ENCODE measurements at places on chromosomes 6 and 20. TPM values are rescaled to one million over a fixed set of nuclear protein-coding genes. Genes with fewer than 3 reads are reported as not detected.
A peak's percentile ranks its signal among the peaks of the same experiment; 100 is the strongest.

DNA sequence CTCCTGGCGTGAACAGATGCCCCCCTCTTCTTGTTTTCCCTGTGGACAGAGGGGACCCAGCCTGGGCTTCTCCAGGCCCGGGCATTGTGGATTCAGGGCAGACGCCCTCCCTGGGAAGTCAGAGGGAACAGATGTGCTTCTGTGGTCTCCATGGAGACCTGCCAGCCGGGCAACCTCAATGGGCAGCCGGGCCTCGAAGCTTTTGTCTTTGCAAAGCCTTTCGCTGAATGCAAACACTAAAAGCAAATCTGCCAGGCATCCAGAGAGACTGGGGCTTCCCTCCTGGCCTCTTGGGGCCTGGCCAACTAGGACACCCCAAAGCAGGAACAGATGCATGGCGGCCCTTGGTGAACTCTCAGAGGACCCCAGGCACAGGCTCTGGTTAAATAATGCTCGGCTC, 370.0 kb upstream of the SULF2 start:
- no peak for DNase-seq

DNA sequence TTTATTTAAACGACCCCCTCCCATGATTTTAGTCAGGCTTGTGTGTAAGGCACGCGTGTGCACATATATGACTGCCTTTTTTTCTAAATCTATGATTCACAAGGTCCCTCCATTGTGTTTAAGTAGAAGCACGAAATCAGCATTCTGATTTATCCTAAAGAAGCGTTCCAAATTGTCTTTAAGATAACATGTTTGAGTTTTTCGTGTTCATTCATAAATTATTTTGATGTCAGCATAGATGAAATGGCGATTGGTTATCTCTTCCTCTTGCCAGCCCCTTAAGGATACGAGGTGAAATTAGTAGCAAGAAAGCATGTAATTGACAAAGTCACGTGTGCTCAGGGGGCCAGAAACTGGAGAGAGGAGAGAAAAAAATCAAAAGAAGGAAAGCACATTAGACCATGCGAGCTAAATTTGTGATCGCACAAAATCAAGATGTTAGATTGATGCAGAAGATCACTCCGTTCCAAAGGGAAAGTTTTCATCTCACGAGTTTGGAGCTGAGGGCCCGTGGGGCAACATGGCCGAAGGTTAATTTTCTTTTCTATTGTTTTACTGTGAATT, at the start of gene LIN28B:
LIN28B (plus strand) TSS at position 377 of the 564 bp plus-strand sequence; CDS start at position 521, 144 bp downstream.
- no peak for DNase-seq

- DNase-seq, result no peak
These were observed 579.2 kb downstream of the EPM2A start for GRCh38 chr6:145155873-145156782.

GRCh38 chr6:40473026-40473425, 114.1 kb downstream of the LRFN2 start:
- DNase-seq, result no peak

- DNase-seq, result no peak
These were observed 44.6 kb downstream of the HIVEP2 start for GRCh38 chr6:142900227-142900971.

GRCh38 chr6:7591770-7592169, 1.8 kb downstream of the SNRNP48 start:
- DNase-seq, result no peak

DNA sequence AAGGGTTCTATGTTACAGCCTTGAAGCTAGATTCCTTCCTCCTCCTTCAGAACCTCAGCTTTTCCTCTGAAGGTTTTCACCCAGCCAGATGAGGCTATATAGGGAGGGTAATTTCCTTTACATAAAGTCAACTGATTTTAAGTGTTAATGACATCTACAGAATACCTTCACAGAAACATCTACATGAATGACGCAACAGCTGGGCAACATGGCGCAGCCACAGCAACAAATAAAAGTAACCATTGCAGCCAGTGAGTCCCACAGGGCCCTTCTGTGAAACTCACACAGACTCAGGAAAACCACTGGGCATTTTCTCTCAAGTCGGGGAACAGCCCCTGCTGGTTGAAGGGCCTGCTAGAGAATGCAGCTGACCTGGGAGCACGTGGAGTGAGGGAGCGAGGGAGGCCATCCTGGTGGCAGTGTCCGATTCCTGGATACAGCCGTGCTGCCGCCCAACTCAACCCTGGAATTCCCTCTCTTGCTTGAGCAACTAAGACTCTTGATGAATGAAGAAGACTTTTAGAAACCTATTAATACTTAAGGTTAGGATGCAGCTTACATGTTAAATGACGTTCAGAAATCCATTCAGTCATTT, 176.4 kb downstream of the PACRG start:
- no peak for DNase-seq

GRCh38 chr20:53547664-53548239, 45.9 kb downstream of the ZNF217 start:
- no peak for DNase-seq

DNA sequence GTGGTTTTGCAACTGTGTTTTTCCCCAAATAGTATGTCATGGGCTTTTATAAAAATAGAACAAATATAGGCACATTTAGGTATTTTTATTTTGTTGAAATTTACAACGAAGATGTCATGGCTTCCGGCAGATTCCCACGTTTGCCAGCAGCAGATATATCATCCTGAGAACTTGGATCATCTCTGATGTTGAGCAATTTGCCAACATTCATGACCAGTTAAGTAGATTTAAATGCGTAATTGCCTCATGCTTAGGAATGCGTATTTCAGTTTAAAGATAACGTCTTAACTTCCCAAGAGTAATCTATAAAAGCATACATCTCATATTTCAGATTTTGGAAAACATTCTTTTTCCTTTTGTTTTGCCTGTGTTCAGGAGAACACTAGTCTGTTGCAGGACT, 457.8 kb downstream of the QKI start:
- no peak for DNase-seq

GRCh38 chr6:36769676-36770499, 69.4 kb downstream of the CPNE5 start:
- no peak for DNase-seq

- no peak for DNase-seq
These were observed 165.6 kb upstream of the LAMP5 start for GRCh38 chr20:9348747-9349146.

GRCh38 chr6:42104095-42104803, 38.2 kb downstream of the C6orf132 start:
- peak; percentile 81 for DNase-seq

GRCh38 chr6:170044836-170045562, 245.9 kb downstream of the DLL1 start:
- DNase-seq, result peak; percentile 40

- DNase-seq, result peak; percentile 58
These were observed 254.4 kb upstream of the PMEPA1 start for GRCh38 chr20:57964011-57964862.

- DNase-seq, result no peak
These were observed 61.0 kb upstream of the MAFB start for GRCh38 chr20:40749985-40750506.

DNA sequence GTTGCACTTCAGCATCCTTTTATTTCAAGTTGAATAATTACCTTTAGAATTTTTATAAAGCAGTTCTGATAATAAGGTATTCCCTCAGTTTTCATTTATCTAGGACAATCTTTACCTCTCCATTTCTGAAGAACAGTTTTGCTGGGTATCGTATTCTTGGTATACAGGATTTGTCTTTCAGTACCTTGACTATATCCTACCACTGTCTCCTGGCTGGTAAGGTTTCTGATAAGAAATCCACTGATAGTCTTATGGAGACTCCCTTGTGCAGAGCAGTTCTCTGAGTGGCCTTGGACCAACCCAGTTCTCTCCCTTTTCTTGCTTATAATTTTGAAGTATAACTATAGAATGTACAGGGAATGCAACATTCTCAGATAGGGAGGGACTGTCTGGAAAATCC, 51.3 kb upstream of the SAMD3 start:
- DNase-seq, result no peak

DNA sequence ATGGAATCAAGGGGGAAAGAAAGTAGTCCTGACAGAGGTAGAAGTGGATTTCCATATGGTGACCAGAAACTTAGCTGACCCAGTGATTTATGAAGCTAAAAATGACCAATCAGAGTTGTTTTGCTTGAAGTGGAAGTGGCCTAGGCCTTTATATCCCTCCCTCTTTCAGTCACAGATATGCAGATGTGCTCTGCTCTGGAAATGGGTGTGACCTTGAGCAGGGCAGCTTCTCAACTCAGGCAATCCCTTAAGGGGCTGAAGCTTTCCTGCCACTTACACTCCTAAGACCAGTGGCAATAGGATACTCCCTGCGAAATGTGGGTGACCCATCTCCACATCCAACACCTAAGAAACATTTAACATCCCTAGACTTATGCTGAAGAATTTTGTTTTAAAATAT, 256.6 kb downstream of the EYS start:
- no peak for DNase-seq

DNA sequence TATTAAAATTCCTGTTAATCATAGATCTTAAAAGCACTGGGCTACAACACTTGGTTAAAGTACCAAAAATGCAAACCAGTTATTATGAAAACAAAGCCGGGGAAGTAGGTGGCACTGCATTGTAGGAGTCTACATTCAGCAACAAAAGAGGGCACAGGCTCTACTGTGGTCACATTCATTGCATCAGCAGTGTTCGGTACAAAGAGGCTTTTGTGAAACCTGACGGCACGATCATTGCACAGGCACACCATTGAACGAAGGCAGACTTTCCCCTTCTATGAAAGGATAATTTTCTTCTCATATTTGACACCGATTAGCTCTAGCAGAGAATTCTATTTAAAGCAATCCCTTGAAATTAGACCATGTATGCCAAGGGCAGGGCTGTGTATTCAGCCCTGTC, 44.6 kb upstream of the AGPAT4 start:
- DNase-seq, result no peak

GRCh38 chr20:45344168-45344860, 3.9 kb downstream of the SDC4 start:
- no peak for DNase-seq

DNA sequence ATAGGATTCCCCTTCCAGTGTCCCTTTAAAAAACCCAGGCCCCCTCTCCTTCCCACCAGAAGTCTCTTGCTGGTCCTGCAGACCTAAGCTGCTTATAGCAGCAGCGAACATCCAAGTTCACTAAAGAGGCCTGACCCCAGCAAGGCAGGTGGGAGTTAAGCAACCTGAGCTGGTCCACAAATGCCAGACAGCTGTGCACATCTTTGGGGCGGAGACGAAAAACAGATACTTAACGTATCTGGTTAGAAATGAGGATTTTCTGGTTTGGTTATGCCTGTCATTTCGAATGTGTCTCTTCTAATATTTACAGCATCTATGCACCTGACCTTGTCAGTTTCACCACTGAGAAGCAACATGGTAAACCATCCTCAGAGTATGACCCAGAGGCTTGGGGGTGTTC, 87.8 kb downstream of the SLC2A10 start:
- DNase-seq, result no peak

- DNase-seq, result no peak
These were observed 46.8 kb downstream of the EIF2S2 start for GRCh38 chr20:34065260-34065659.

The NNAT gene
- total RNA-seq, result 2.1 TPM

The RBBP9 gene
- 12.2 TPM for total RNA-seq

The UBE2C gene
- 0.80 TPM for total RNA-seq

The KDM1B gene
- 15.8 TPM for total RNA-seq

The LRFN2 gene
- 0.13 TPM for total RNA-seq

The GLP1R gene
- 1.6 TPM for total RNA-seq

The KCNK16 gene
- total RNA-seq, result not detected

The PGBD1 gene
- 4.9 TPM for total RNA-seq

The MSH5 gene
- 21.2 TPM for total RNA-seq

The FNDC11 gene
- total RNA-seq, result 0.94 TPM

The KCNG1 gene
- total RNA-seq, result 3.5 TPM
